Activated CD8-positive, alpha-beta T cell treated with anti-CD3 and anti-CD28 coated beads, Interleukin-2, amount 10 ng/mL, durations not matched to agents 7 days and 5 days (primary cell): ENCODE measurements at places on chromosomes 4 and X. TPM values are rescaled to one million over a fixed set of nuclear protein-coding genes. Genes with fewer than 3 reads are reported as not detected.

Gene CYLC1
- not detected for total RNA-seq

Gene TEC
- 3.4 TPM for total RNA-seq

Gene HTATSF1
- 93.6 TPM for total RNA-seq

Gene MAGEC3
- not detected for total RNA-seq

Gene PPP1R3F
- total RNA-seq = 8.5 TPM

Gene SPANXA1
- not detected for total RNA-seq

Gene DRP2
- total RNA-seq = 0.91 TPM

Gene FGF5
- total RNA-seq = not detected

Gene SPANXB1
- total RNA-seq = not detected

Gene CLCN4
- total RNA-seq = not detected

Gene USP51
- total RNA-seq = 1.2 TPM

Gene TRIM75
- not detected for total RNA-seq
